ENCODE measurements at places on chromosomes 16 and 17. TPM values are rescaled to one million over a fixed set of nuclear protein-coding genes. Genes with fewer than 3 reads are reported as not detected.

The SPAG9 gene
- polyA plus RNA-seq: 129 TPM

The ENPP7 gene
- polyA plus RNA-seq: 5.2 TPM

The SNX20 gene
- 0.85 TPM for polyA plus RNA-seq

The KRTAP1-4 gene
- polyA plus RNA-seq: not detected

The ARRB2 gene
- 39.0 TPM for polyA plus RNA-seq

The PYDC1 gene
- not detected for polyA plus RNA-seq

The ZNF652 gene
- 26.2 TPM for polyA plus RNA-seq

The EME2 gene
- polyA plus RNA-seq: 15.4 TPM

The CD300H gene
- 0.42 TPM for polyA plus RNA-seq

The CCR7 gene
- 0.48 TPM for polyA plus RNA-seq

The NUBP1 gene
- polyA plus RNA-seq: 33.6 TPM

The BOLA2B gene
- 36.5 TPM for polyA plus RNA-seq

The TEKT5 gene
- 0.36 TPM for polyA plus RNA-seq

The KCNAB3 gene
- 17.1 TPM for polyA plus RNA-seq

The VAT1L gene
- 3.8 TPM for polyA plus RNA-seq

The ADAD2 gene
- 0.73 TPM for polyA plus RNA-seq

The UBE2O gene
- polyA plus RNA-seq: 26.4 TPM

The C17orf78 gene
- 0.06 TPM for polyA plus RNA-seq

The ZNF469 gene
- 1.8 TPM for polyA plus RNA-seq

The SKAP1 gene
- 8.5 TPM for polyA plus RNA-seq

The ASPA gene
- 31.7 TPM for polyA plus RNA-seq
